ENCODE measurements at places on chromosomes 5 and 9. TPM values are rescaled to one million over a fixed set of nuclear protein-coding genes. Genes with fewer than 3 reads are reported as not detected.

PRR16 gene
- not detected for total RNA-seq

SPINK4 gene
- total RNA-seq = not detected

SURF6 gene
- total RNA-seq = 16.1 TPM

GRCh38 chr5:28369418-28369817 is 1331.0 kb upstream of the CDH9 start:
- H3K4me3 ChIP-seq = no peak overlapping the region
- H3K36me3 ChIP-seq = no peaks in the 10 kb centered on the region
- no peaks in the 10 kb centered on the region for H3K4me1 ChIP-seq
- DNase-seq = no peak

OLFML2A gene
- 44.5 TPM for total RNA-seq

GRCh38 chr5:109786206-109786855 is 96.6 kb downstream of the MAN2A1 start:
- no peak overlapping the region for H3K4me3 ChIP-seq
- H3K4me1 ChIP-seq = no peaks in the 10 kb centered on the region
- no peak overlapping the region for H3K27ac ChIP-seq

DNA sequence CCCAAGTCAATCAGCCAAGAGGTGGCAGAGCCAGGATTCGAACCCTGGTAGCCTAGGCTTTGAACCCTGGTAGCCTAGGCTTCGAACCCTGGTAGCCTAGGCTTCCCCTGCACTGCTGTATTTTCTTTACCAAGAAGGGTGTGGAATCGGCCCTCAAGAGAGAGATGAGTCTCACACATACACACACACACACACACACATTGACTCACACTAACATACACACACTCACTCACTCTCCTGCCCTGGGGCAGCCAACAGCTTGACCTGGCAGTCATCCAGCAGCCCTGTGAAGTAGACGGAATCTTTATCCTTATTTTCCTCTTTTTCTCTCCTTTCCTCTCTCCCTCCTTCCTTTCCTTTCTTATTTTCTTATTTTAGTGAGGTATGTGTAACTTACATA is 55.4 kb upstream of the RPL26L1 start:
- H3K4me1 ChIP-seq = peaks cover 70% of the 10 kb centered on the region
- H3K4me3 ChIP-seq = no peak overlapping the region
- no peaks in the 10 kb centered on the region for H3K36me3 ChIP-seq
- DNase-seq = no peak

GRCh38 chr9:104772714-104773510 is 9.0 kb downstream of the NIPSNAP3B start:
- no peaks in the 10 kb centered on the region for H3K36me3 ChIP-seq
- H3K4me1 ChIP-seq = no peaks in the 10 kb centered on the region
- no peak overlapping the region for H3K4me3 ChIP-seq
- DNase-seq = no peak

IL4 gene
- total RNA-seq = not detected

DNA sequence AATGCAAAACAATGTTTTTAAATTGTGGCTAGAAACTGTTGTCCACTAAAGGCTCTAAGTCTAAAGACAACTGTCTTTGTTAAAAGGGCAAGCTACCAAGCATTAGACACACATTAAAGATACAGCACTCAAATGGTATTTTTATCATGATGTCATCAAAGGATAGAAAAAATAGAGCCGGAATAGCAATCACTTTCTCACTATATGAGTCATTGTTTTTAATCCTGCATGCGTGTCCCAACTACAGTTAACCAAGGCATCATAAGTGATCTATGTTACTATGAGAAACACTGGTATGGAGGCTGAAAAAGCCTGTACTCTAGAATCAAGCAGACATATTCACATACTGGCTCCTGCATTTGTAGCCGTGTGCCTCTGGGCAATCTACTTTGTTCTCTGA is 1.9 kb upstream of the PJA2 start:
- peak overlapping the region; percentile 79 for H3K27ac ChIP-seq
- no peaks in the 10 kb centered on the region for H3K36me3 ChIP-seq
- no peak for DNase-seq

CDH9 gene
- total RNA-seq = 0.10 TPM

FOXD4L6 gene
- total RNA-seq = not detected

DNA sequence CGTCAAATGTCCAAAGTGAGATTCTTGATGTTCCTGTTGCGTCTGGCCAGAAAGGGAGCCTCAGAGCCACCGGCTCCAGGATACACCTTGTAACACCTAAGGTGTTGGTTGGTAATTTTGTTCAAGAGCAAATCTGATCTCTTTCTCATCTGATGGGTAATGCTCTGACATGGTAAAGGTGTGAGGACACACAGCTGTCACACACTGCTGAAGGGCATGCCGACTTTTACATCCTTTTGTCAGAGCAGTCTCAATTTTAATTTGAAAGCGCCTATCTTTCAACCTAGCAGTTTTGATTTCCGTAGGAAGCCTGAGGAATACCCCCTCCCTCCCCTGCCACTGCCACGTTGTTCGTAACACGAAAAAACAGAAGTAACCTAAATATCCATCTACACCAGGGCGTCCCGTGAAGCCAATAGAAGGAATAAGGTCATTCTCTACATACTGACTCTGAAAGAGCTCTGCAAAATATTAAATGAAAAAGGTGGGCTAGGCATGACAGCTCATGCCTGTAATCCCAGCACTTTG is 57.4 kb downstream of the TSTD2 start:
- H3K27ac ChIP-seq = no peak overlapping the region
- no peaks in the 10 kb centered on the region for H3K36me3 ChIP-seq
- no peaks in the 10 kb centered on the region for H3K27me3 ChIP-seq

DNA sequence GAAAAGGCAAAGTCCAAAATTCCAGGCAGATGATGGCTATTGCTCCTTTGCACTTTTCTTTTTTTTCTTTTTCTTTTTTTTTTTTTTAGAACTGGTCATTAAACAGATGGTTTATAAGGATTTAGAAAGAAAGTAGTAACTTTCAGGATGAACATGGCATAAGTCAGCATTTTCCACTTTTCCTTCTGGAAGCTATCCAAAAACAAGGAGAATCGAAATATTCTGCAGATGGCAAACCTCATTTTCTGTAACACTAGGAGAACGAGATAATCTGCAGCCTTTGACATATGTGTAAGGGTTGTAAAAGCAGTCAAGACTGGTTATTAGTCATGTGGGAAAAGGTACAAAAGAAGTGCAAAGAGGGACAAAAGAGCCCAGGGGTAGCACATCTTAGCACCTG is 69.1 kb upstream of the PUM3 start:
- H3K27me3 ChIP-seq = no peaks in the 10 kb centered on the region
- no peak for DNase-seq
- no peaks in the 10 kb centered on the region for H3K36me3 ChIP-seq
- H3K4me1 ChIP-seq = no peaks in the 10 kb centered on the region
- no peak overlapping the region for H3K4me3 ChIP-seq

GRCh38 chr5:156155598-156155997 is 171.4 kb upstream of the SGCD start:
- no peak overlapping the region for H3K4me3 ChIP-seq
- no peaks in the 10 kb centered on the region for H3K36me3 ChIP-seq
- no peak for DNase-seq

DNA sequence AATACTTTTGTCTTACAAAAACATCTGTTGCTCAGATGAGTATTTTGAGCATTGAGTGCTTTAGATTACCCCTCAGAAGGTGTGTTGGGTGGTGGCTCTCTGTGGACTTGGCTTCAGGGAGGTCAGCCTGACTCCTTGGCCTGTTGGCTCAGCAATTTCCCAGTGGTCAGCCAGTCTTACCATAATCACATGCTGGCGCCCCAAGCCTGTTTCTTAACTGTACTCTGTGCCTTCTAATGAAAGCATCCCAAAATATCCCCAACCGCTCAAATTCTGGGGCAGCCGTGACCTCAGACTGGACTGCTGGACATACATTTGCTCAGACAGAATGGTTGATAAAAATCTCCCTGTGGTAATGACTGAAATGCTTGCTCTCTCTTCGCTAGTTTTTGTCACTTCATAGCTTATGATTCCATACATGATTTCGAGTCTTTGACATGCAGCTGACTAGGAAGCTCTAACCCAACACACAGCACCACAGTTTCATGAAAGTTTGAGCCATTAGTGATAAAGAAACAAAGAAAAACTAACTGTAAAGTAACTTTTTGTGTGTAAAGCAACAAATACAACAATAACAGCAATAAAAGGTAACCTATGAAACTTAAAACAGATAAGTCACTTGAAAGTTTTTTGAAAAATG is 562.2 kb upstream of the MEF2C start:
- no peaks in the 10 kb centered on the region for H3K4me1 ChIP-seq
- no peak for DNase-seq
- no peak overlapping the region for H3K4me3 ChIP-seq
- H3K27ac ChIP-seq = no peak overlapping the region

- H3K4me1 ChIP-seq = no peaks in the 10 kb centered on the region
- no peaks in the 10 kb centered on the region for H3K36me3 ChIP-seq
- H3K27me3 ChIP-seq = no peaks in the 10 kb centered on the region
- H3K4me3 ChIP-seq = no peak overlapping the region
- DNase-seq = no peak
Measured at GRCh38 chr9:69332067-69332685, 7.2 kb downstream of the ENTREP1 start.

DNA sequence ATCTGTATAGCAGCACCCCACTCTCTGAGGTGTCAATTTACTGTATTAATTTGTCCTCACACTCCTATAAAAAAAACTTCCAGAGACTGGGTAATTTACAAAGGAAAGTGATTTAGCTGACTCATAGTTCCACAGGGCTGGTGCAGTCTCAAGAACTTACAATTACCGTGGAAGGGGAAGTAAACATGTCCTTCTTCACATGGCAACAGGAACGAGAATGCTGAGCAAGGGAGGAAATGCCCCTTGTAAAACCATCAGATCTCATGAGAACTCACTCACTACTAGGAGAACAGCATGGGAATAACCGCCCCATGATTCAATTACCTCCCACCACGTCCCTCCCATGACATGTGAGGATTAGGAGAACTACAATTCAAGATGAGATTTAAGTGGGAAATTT is 602.6 kb downstream of the MTRR start:
- H3K4me3 ChIP-seq = no peak overlapping the region
- no peak for DNase-seq
- no peaks in the 10 kb centered on the region for H3K36me3 ChIP-seq

CRB2 gene
- total RNA-seq = 0.05 TPM

DNA sequence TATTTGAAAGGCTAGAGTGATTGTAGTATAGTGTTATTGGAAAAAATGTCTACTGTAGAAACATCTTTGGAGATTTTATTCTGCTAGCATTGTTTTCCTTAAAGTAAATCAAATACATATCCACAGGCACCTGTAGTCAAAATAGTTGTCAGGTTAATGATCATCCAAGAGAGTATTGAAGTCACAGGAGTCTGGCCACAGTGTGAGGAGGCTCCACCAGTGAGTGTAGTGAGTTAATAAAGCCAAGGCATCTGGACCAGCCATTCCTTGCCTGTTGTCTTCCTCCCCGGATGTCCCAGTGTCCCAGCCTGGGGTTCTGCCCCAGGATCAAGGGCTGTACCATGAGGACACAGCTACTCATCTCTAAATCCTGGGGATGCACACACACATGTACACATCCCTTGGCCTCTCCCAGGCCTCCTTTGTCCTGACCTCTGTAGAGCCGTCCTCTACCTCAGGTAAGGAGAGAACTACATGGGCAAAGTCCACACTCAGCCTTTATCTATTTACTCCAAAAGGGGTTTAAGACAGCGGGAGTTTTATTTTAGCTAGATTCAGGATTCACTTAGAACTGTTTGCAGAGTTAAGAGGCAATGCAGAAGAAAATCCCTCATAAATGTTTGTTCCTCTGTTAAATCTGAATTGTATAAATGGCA is 3.7 kb downstream of the PIK3R1 start:
- H3K36me3 ChIP-seq = no peaks in the 10 kb centered on the region
- H3K27ac ChIP-seq = no peak overlapping the region
- peaks cover 24% of the 10 kb centered on the region for H3K4me1 ChIP-seq
- DNase-seq = no peak

DNA sequence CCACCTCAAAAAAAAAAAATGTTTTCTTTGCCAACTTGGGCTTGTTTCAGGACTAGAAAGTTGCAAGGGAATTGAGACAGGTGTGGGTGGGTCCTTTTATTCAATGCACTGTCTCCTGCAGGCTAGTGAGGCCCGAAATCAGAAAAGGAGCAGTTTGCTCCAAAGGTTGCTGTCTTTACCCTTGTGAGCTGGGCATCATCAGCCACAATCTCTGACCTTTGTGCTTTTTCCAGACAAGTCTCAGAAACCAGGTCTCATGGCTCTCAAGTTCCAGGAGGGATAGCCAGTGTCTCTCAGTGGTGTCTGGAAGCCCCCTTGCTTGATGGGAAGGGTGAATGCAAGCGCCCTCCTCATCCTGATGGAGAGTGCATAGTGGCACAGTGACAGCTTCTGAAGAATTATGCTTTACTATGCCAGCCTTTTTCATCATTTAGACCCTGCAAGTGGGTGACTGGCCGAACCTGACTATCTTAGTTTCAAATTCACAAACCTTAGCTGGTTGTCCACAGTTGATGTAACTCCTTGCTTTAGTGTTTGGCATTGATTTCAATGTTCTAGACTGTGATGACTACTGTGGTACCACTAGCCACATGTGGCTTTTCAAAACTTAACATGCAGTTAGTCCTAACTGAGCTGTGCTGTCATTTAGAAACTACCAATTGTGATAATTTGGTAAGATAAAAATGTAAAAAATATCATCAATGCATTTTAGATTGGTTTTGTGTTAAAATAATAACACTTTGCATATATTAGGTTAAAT is 468.6 kb downstream of the GADD45G start:
- DNase-seq = no peak
- no peaks in the 10 kb centered on the region for H3K27me3 ChIP-seq
- no peaks in the 10 kb centered on the region for H3K4me1 ChIP-seq
- H3K36me3 ChIP-seq = no peaks in the 10 kb centered on the region
- H3K27ac ChIP-seq = no peak overlapping the region

DNA sequence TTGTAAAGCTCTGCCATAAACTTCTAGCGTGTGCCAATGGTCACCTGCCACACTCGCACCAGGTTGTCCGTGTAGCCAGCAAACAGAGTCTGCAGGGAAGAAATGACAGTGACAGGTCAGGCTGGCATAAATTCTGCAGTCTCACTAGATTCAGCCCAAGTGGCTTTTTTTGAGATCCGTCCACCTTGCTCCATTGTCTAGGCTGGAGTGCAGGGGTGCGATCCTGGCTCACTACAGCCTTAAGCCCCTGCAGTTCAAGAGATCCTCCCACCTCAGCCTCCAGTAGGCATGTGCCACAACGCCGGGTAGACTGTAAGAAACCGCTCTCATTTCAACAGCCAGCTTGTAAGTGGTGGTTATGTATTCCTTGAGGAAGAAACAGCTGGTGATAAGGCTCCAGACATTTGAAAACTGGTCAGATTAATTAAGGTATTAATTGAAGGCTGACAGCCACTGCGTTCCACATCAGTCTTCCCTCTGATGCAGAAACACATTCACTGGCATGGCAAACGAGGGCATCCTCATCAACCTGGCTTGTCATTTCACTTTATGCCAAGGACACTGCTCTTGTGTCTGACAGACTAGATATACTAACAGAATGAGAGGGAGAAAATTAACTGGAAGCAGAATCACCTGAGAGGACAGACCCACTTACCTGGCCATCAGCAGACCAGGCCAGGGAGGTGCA is 6.6 kb downstream of the RACK1 start:
- DNase-seq = no peak
- no peak overlapping the region for H3K27ac ChIP-seq
- H3K4me1 ChIP-seq = peaks cover 20% of the 10 kb centered on the region
- H3K36me3 ChIP-seq = peaks cover 35% of the 10 kb centered on the region
- no peaks in the 10 kb centered on the region for H3K27me3 ChIP-seq

CACFD1 gene
- 13.9 TPM for total RNA-seq

GRCh38 chr9:136222166-136222905 is 17.4 kb upstream of the LHX3 start:
- H3K4me1 ChIP-seq = no peaks in the 10 kb centered on the region
- no peak overlapping the region for H3K4me3 ChIP-seq
- H3K36me3 ChIP-seq = no peaks in the 10 kb centered on the region
- no peaks in the 10 kb centered on the region for H3K27me3 ChIP-seq

RALGDS gene
- total RNA-seq = 25.8 TPM
